ENCODE measurements at places on chromosomes 5 and 9.

GRCh38 chr9:89445801-89446251 is 52.1 kb downstream of the SEMA4D start:
- DNase-seq, result no peak

GRCh38 chr5:94632024-94632423 is 13.6 kb downstream of the SLF1 start:
- DNase-seq, result no peak

DNA sequence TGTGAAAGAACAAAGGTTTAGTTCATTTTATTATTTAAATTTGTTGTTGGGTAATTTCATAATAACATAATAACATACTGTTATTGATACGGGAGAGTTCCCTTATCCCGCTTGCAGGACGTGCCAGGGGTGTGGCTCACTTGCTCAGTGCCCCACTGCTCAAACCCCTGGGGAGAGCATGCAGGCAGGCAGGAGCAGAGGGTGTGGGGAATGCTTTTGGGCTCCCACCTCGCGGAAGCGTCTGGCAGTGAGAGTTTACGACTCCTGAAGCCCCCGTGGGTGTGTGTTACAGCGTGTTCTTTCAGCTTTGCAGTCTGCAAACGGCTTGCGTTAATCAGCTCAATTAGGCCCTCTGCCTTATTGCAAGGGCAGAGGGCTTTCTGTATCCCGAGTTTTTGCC is 675.9 kb downstream of the SEMA5A start:
- no peak for DNase-seq

DNA sequence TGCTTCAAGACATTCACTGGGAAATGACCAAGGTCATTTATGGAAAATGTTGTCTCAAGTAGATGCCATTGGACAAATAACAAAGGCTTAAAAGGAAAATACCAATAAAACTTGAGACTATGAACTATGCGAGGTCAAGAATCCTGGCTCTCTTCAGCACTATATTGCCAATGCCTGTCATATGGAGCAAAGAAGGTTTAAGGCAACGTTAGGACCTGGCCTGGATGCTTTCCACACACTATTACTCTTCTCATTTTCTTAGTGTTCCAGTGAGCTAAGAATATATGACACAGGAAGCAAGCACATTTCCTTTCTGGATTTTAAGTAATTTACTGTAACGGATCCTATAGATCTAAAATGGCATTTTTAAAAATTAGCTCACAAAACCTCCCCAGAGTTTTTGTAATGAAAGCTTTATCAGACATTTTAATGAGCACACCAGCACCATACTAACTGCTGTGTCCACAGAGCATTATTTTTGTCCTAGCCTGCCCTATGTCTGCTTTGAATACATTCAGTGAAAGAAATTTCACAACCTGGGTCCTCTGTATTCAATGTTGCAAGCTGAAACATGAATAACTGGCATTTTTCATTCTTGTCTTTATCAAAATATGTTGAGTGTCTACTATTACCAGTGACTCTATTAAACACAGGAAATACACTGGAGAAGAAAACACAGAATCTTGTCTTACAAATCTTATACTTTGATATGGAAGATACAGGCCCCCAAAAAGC is 315.6 kb downstream of the CETN3 start:
- peak; percentile 68 for DNase-seq

DNA sequence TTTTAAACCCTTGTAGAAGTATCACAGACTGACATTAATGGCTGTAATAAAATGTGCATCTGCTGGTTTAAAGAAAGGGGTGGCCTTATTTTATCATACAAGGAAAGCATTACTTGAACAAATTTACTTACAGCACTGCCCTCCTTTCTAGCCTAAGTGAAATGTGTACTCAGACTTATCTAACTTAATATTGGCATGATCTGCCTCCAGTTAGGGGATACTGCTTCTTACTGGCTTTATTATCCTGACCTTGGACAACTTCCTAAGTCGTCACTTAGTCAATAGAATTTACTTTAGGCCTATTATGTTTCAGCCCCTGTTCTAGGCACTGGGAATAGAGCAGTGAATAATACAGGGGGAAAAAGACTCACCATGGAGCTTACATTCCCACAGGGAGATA is 79.4 kb downstream of the TEK start:
- DNase-seq, result no peak

DNA sequence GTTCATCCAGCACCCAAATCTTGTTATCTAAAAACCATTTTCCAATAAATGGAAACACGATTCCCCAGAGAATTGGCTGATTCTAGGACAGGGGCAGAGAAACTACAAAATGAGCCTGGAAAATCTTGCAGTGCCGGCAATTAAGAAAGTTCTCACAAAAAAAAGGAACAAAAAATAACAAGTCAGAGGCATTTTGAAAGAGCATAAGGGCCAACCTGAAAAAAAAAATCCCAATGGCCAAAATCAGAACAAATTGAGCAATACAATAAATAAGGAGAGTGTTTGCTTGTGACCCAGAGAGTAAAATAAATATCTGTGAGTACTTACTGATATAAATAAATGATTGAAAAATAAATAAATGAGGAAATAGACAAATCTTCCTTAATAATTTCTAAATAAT is 55.1 kb upstream of the S1PR3 start:
- DNase-seq, result no peak
